ENCODE measurements at places on chromosomes 4 and X.

GRCh38 chr4:56959100-56959499, 18.3 kb downstream of the NOA1 start:
- DNase-seq = no peak

- no peak for DNase-seq
Observed at GRCh38 chr4:7366954-7367353, 67.8 kb downstream of the PSAPL1 start.

DNA sequence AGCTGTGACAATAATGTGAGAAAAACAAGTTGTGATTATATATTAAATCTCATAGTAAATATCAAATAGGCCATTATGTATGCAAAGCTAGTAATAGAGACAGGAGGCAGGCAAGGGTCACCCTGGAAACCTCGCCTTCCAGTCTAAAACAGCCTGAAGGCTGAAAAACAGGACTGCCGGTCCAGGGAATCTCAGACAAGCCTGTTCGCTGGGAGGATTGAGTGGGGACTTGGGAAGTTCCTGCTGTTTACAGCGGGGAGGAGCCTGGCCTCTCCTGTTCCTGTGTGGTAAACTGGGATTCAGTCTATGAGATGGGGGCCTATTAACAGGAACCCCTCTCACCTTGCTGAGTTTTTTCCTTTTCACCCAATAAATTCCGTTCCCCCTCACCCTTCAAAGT, 2317.3 kb downstream of the PCDH7 start:
- no peak for DNase-seq

DNA sequence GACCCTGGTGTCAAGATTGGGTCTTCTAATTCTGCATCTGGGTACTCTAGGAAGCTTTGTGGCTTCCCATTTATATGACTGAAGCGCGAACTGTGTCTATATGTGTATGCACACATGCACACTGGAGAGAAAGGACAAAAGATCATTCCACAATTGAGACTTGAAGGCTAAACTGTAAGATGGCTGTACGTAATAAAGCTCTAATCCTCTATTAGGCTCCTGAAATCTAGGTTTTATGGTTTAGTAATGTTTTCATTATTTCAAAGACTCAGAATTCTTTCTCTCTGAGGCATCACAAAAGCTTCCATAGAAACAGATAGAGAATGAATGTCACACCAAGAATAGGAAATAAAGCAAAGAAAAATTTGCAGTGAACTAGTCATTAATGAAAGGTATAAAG, 320.7 kb upstream of the FTHL17 start:
- DNase-seq = no peak

DNA sequence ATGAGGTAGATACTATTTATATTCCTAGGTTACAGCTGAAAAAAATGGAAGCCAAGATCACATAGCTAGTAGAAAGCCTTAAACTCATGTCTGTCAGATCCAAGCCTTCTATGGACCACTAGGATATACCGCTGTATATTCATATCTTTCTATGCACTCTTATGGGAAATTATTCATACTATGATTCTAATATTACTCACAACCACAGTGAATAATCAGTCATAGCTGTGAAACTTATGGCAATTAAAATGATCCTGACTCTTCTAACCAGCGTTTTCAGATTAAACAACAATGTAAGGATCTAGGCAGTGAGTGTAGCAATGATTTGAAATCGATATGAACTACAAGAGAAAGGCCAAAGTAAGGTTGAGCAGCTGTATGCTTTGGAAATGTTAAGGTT, 111.0 kb downstream of the RASGEF1B start:
- no peak for DNase-seq
